ENCODE measurements at places on chromosomes 6 and 20. TPM values are rescaled to one million over a fixed set of nuclear protein-coding genes. Genes with fewer than 3 reads are reported as not detected.

CRIP3 gene
- not detected for total RNA-seq

SYNDIG1 gene
- total RNA-seq, result not detected

WFDC2 gene
- total RNA-seq, result 2.6 TPM

GSTA2 gene
- total RNA-seq, result not detected

GRIK2 gene
- not detected for total RNA-seq

RNF217 gene
- 12.0 TPM for total RNA-seq

DNA sequence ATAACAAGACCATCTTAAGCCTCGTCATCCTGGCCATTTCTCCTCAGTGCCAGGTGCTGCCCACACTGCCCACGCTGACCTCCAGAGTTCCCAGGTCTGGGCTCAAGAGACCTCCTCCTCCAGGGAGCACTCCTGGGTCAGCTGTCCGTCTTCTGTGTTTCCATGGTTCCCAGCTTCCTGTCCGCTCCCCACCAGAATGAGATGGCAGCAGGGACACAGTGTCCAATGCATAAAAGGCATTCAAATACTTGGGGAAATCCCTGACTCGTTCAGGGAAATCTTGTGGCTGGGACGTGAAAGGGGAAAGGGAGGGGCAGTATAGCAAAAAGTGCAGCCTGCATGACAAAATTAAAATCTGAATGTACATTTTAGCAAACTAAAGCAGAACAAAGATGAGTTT is 54.3 kb downstream of the SLC23A2 start:
- H3K27ac ChIP-seq, result no peak overlapping the region
- no peak overlapping the region for H3K4me3 ChIP-seq
- no peaks in the 10 kb centered on the region for H3K36me3 ChIP-seq

DNA sequence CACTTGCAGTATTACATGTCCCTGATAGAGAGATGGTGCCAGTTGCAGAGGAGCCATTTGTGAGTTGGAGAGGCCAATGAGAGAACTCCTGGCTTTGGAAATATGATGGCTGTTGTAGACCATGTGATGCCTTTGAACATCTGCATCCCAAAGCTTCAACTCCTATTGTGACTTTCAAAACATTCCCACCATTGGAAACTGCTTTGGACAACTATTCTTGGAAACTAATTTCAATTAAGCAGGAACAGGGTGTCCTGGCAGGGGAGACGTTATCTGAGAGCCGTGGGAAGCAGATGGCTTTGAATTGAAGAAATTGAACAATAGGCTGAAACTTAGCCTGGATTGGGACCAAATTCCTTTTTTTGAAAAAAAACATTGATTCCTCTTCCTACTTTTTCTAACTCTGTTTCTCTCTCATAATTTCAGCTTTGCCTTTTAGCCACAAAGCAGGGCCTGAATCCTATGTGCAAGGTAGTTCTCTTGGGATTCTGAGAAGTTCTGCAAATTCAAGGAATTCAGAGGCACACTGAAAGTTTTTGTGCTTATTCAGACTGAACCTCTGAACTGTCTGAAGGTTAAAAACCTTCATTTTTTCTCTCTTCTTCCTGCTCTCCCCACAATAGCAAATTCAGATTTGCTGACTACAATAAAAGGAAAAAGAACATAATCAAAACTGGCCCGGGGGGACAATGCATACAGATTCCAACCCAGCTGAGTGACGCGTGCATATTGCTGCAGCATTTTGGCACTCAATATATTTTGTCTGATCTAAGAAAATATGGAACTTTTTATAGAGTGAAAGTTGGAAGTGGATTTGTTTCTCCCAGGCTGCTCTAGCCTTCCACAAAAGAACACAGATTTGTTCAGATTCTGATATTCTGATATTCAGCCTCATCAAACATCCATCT is 720.4 kb upstream of the CHD6 start:
- no peaks in the 10 kb centered on the region for H3K4me1 ChIP-seq
- H3K4me3 ChIP-seq, result no peak overlapping the region
- no peaks in the 10 kb centered on the region for H3K27me3 ChIP-seq
- H3K27ac ChIP-seq, result no peak overlapping the region

- H3K4me1 ChIP-seq, result peaks cover 25% of the 10 kb centered on the region
- H3K36me3 ChIP-seq, result no peaks in the 10 kb centered on the region
- no peak overlapping the region for H3K4me3 ChIP-seq
- no peak overlapping the region for H3K27ac ChIP-seq
- H3K27me3 ChIP-seq, result no peaks in the 10 kb centered on the region
Observed at GRCh38 chr6:36666826-36667591, 11.5 kb upstream of the CDKN1A start.

DNA sequence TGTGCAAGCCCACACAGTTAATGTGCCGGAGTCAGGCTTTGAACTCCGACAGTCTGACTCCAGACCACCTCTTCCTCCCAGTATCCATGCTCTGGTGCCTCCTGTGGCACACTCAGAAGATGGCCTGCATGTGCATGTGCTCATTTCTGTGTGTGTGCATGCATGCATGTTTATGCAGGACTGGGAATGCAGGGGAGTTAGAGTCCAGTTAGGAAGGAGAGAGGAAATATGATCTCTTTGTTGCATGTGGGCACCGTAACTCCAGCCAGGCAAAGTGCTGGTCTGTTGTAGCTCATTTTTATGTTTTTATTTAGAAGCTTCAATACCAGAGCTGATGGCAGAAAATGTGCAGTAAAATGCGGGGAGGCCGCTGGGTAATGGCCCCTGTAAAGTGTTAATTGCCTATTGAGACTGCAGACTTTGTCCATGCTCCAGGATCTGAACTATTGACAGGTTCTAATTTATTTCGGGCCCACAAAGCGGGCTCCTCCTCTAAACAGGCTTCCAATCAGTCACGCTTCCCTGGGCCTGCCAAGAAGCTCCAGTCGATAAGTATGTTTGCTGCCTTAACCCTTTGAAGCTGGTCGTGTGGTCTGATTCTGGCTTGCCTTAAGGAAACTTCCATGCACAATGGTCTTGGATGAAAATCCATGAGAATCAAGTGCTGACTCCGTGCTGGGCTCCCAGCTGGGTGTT is 248.3 kb downstream of the DHX35 start:
- no peaks in the 10 kb centered on the region for H3K36me3 ChIP-seq
- peak; percentile 49 for DNase-seq
- H3K4me1 ChIP-seq, result no peaks in the 10 kb centered on the region

DNA sequence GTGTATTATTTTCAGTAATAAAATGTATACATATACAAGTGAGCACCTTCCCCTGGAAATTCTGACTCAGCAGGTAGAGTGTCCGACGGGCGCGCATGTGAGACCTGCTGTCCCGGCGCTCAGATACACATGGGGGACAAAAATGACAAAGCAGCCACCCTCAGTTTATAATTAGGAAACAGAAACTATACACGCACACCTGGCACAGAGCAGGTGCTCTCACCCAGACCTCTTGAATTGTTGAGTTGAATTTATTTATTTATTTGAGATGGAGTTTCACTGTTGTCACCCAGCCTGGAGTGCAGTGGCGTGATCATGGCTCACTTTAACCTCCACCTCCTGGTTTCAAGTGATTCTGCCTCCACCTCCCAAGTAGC is 180.4 kb downstream of the ZDHHC14 start:
- H3K4me1 ChIP-seq, result peaks cover 15% of the 10 kb centered on the region
- no peaks in the 10 kb centered on the region for H3K27me3 ChIP-seq
- H3K27ac ChIP-seq, result no peak overlapping the region
- H3K4me3 ChIP-seq, result no peak overlapping the region

DNA sequence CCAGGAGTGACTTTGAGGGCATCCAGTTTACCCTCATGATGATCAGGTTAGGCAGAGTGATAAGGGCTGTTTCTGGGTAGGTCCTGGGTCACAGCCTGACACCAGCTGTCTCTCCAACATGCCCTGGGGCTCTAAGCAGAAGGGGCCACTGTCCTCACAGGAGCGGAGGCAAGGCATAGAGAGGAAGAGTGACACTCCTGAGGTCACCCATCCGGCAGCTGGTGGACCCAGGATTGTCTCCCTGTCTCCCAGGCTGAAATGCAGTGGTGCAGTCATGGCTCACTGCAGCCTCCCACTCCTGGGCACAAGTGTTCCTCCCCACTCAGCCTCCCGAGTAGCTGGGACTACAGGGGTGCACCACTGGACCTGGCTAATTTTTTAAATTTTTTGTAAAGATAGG is 12.0 kb downstream of the DLGAP4 start:
- no peak overlapping the region for H3K27ac ChIP-seq
- no peak for DNase-seq
- H3K4me1 ChIP-seq, result no peaks in the 10 kb centered on the region
- peaks cover 50% of the 10 kb centered on the region for H3K27me3 ChIP-seq
- no peak overlapping the region for H3K4me3 ChIP-seq

- no peaks in the 10 kb centered on the region for H3K27me3 ChIP-seq
- H3K4me3 ChIP-seq, result no peak overlapping the region
- no peaks in the 10 kb centered on the region for H3K36me3 ChIP-seq
- DNase-seq, result no peak
- H3K4me1 ChIP-seq, result no peaks in the 10 kb centered on the region
Observed at GRCh38 chr6:105514306-105514705, 111.4 kb upstream of the PREP start.

DNA sequence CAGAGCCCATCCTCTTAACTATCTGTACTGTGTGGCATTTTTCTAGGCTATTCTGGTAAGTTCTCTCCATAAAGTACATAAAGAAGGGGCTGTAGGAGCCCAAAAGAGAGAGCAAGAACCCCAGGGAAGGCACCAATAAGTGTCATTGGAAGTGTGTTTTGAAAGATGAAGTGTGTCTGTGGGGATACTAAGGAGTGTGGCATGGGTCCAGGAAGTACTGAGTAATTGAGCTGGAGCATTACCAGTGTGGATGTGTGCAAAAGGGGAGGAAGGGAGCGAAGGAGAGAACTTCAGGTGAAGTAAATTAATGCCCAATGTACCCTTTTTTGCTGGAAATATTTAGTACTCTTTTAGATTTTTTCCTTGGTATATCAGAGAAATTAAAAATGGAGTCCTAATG is 63.9 kb downstream of the KCNS1 start:
- H3K36me3 ChIP-seq, result peaks cover 3% of the 10 kb centered on the region
- no peak overlapping the region for H3K27ac ChIP-seq
- peaks cover 25% of the 10 kb centered on the region for H3K4me1 ChIP-seq

DNA sequence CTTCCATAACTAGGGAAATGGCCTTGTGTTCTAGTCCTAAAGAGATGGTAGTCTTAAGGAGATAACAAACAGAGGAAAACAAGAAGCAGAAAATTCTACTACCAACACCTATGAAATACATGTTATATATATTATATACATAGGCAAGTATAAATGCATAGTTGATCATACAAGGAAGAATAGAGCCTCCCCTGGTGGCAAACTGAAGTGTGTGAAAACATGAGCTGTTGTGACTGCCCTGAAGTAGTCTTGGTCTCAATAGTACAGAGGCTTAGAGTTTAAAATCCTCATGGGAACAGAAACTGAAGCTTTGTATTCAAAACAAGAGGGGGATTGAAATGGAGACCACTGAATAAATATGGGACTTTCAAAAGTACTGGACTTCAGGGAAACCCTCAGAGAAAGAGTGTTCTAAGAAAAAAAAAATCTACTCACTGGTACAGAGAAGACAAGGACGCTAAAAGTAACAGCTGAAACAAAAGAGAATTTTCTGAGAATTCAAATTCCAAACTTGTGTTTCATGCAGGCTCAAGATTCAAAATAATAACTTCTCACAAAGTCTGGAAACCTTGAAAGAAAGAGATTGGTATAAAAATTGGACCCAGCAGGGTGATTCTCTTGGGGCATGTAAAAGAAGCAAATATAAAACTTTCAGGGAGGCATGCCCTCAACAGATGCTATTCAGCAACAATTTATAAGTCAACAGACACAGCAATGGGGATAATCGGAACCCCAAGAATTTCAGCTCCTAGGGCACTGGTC is 59.7 kb upstream of the SAMD3 start:
- H3K4me3 ChIP-seq, result no peak overlapping the region
- H3K27ac ChIP-seq, result no peak overlapping the region
- H3K27me3 ChIP-seq, result no peaks in the 10 kb centered on the region
- no peaks in the 10 kb centered on the region for H3K36me3 ChIP-seq

DNA sequence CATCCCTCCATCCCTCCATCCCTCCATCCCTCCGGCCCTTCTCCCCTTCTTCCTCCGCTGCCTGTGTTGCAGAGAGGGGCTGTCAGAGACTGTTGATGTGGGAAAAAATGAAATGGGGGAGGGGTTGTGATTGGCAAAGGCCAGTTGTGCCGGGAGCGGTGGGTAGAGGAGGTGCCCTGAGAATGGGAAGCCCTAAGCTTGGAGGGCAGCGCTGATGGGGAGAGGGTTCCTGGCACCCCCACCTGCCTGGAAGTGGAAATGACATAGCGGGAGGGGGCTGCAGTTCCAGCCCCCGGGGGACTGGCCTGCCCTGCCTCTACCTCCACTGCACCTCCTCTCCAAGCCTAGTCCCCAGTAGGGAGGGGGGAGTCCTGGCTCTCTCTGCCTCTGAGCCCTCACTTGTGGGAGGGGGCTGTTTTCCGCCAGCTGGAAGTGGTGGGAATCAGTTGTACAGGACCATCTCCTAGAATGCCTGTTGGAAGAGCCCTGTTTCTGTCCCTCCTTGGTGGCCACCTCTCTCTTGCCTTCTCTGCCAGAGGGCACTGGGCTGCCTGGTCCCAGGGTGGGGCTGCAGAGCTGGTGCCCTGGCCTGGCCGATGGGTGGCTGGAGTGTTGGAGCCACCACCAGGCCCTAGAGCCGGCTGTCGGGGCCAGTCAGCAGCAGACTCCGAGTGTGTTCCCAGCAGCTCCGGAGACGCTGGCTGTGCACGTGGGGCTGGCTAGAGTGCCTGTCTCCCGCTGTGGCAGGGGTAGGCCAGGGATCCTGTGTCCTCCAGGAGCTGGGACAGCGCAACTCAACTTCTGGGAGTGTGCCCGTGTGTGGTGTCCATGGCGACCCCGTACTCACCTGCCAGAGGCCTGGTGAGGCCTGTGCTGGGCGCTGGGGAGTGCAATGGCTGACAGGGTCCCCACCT is 1.5 kb downstream of the DLGAP4 start:
- no peak overlapping the region for H3K27ac ChIP-seq
- no peaks in the 10 kb centered on the region for H3K36me3 ChIP-seq
- peaks cover 80% of the 10 kb centered on the region for H3K27me3 ChIP-seq
- H3K4me3 ChIP-seq, result no peak overlapping the region

- DNase-seq, result no peak
- no peak overlapping the region for H3K27ac ChIP-seq
Observed at GRCh38 chr6:107545763-107546162, 55.8 kb downstream of the SOBP start.

DNA sequence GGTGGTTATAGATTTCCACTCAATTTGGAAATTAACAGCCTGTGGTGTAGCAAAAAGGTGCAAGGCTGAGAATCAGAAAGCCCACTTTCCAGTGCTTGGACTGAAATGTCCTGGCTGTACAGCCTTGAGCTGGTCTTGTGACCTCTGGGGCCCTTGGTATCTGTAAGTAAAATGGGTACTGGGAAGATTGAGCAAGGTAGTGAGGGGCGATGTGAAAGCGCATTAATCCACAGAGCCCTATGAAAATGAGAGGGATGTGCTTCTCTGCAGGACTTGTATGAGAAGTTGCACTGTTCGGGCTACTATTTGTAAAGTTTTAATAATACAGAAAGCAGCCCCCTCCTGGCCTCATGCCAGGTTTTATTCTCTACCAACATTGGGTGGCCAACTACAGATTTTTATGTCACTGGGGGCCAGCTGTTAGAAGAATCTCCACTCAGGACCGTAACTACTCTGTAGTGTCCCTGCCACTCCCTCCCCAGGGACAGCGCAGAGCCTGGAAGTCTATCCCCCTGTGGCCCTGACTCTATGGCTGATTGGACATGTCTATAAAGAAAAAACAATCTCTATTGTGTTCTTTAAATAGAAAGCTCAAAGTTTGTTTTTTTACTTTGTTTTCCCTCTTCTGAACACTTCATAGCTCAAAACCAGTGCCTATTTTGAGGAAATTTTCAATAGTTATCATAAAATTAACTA is 254.7 kb upstream of the TAB2 start:
- DNase-seq, result no peak
- peaks cover 19% of the 10 kb centered on the region for H3K4me1 ChIP-seq
- H3K4me3 ChIP-seq, result no peak overlapping the region
- no peaks in the 10 kb centered on the region for H3K36me3 ChIP-seq
- H3K27me3 ChIP-seq, result no peaks in the 10 kb centered on the region
- no peak overlapping the region for H3K27ac ChIP-seq

Measured in stomach (tissue), 19 donors.